ENCODE measurements at places on chromosomes 7 and 10.

DNA sequence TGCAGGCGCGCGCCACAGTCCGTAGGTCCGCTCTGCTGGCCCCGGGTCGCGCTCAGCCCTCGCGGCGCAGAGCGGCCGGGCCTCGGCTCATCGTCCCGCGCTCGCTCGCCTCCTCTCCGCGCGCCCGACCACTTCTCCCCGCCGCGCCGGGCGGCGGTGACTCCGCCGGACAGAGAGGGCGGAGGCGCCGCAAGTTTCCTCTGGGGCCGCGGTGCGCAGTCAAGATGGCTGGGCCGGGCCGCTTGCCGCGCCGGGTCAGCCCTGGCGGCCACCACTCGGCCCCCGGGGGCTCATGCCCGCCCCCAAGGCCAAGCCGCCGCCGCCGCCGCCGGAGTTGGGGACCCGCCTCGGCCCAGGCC is 441 bp downstream of the FZD8 start:
- no peak for DNase-seq

GRCh38 chr10:1591742-1592141 is 145.6 kb downstream of the ADARB2 start:
- DNase-seq = no peak

DNA sequence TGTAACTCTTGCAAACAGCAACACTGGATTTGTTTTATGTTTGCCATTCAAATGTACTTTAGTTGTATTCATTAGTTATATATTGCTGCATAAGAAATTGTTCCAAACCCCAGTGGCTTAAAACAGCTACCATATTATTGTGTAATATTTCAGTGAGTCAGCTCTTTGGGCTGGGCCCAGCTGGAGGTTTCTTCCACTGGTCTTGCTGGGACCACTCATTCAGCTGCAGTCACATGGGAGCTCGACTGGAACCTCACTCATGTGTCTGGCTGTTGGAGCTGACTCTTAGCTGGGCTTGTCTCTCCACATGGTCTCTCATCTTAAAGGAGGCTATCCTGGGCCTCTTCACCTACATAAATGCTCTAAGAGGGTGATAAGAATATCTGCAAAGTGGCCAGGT is 23.2 kb upstream of the PIP4K2A start:
- no peak for DNase-seq

GRCh38 chr10:30215141-30215540 is 133.9 kb downstream of the MTPAP start:
- no peak for DNase-seq

GRCh38 chr10:34183016-34183796 is 631.9 kb downstream of the PARD3 start:
- DNase-seq = no peak

DNA sequence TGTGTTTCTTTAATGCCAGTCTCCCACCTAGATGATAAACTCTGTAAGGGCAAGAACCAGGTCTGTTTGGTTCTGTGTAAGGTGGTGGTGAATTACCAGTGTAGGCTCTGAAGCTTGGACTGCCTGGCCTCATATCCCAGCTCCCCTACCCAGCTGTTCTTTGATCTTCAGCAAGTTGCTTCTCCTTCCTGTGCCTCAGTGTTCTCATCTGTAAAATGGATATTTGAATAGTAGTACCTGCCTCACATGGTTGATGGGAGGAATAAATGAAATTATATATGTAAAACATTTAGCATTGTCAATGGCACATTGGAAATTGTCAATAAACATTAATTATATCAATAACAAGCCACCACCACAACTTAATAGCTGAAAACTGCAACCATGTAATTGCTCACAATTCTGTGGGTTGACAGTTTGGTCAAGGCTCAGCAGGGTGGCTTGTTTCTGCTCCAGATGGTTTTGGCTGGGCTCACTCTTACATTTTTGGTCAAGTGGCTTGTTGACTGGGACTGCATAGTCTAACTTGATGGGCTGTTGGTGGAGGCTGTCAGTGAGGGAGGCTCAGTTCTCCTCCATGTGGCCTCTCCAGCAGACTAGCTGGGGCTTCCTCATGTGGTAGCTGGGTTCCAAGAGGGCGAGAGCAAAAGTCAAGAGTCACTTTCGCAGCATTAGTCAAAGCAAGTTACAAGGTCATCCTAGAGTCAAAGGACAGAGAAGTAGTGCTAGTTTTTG is 84.5 kb upstream of the DUSP5 start:
- DNase-seq = no peak

- no peak for DNase-seq
Observed at GRCh38 chr10:22666287-22667092, 47.9 kb downstream of the PIP4K2A start.

DNA sequence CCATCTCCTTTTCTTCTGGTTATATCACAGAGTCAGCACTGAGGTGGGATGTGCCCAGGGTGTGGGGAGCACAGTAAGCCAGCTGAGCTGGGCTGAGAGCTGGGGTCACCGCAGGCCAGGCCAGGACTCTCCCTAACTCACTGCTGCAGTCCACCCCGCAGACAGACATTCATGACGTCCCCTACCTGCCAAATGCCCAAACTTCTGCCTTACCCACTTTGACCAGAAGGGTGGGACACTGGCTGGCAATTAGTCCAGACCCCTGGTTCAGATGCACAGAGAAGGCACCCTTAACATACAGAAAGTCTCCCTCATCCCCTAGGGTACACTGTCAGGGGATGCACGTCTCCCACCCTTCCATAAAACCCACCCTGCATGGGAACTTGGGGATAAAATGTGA is 2.1 kb downstream of the DRGX start:
- DNase-seq = no peak

- DNase-seq = no peak
Observed at GRCh38 chr10:72356115-72356514, 1.4 kb upstream of the DNAJB12 start.

- DNase-seq = no peak
Observed at GRCh38 chr7:116097365-116098009, 66.9 kb upstream of the TFEC start.

DNA sequence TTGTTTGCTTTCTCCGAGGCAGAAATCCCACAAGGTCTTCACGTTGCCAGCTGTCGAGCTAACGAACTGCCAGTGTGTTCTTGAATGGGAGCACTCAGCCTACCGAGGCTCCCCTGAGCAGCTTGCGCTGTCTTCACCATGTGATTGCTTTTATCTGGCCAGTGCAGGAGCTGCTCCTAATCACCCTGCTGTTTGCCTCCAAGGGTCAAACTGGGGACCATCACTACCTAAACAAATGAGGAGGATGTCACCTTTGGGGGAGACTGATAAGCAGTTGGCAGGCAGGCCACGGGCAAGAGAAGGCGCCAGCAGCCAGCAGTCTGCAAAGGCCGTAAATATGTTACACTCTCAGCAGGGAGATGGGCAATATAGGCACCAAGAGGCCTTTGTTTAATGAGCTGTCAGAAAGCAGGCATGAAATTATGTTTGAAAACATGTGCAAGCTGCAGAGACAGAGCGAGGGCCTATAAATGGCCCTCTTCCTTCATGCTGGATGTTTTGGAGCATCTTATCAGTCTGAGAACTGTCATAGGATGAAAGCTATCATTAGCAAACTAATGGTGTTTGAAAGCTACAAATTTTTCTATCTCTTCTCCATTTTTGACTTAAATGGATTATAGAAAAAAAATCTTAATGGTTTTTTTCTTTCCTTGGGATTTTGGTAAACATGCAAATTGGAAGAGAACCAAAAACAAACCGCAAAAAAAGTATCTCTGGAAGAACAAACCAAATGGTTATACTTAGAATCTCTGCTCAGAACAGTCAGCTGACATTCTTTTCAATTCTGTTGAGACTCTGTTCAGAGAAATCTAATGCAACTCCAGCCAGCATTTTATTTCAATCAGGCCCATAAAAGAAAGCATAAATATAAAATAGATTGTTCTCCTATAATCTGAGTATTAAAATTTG is 267.3 kb upstream of the NPVF start:
- DNase-seq = no peak

GRCh38 chr7:107972075-107972482 is 30.9 kb downstream of the LAMB1 start:
- no peak for DNase-seq

- peak; percentile 2 for DNase-seq
Observed at GRCh38 chr10:16440396-16441133, 3.8 kb downstream of the PTER start.
